Melanocyte of skin (primary cell): ENCODE measurements at places on chromosomes 11 and 22. TPM values are rescaled to one million over a fixed set of nuclear protein-coding genes. Genes with fewer than 3 reads are reported as not detected.

Gene TAF6L
- total RNA-seq = 25.1 and 31.0 TPM in 2 replicates

Gene CDC42BPG
- under 0.01 and 0.36 TPM in 2 replicates for total RNA-seq

Gene CDHR5
- total RNA-seq = not detected in 2 replicates

Gene GGTLC2
- total RNA-seq = not detected in 2 replicates

Gene NPTXR
- total RNA-seq = 0.36 and 0.69 TPM in 2 replicates

Gene PARVG
- 0.15 TPM in 1 of 2 replicates, not detected in the other for total RNA-seq

Gene DGAT2
- 1.5 and 2.4 TPM in 2 replicates for total RNA-seq

Gene HBB
- total RNA-seq = not detected in 2 replicates

Gene AQP11
- total RNA-seq = 2.0 and 4.3 TPM in 2 replicates

Gene AAMDC
- total RNA-seq = 11.9 and 14.7 TPM in 2 replicates

Gene ZNRD2
- 60.6 and 75.3 TPM in 2 replicates for total RNA-seq

Gene DENND6B
- 2.5 and 2.8 TPM in 2 replicates for total RNA-seq

Gene OR10D3
- not detected in 2 replicates for total RNA-seq

Gene PHF21B
- total RNA-seq = 2.2 TPM in 1 of 2 replicates, not detected in the other

Gene ANO5
- total RNA-seq = 10.3 and 13.3 TPM in 2 replicates

Gene OR8B2
- total RNA-seq = not detected in 2 replicates

Gene OR4C3
- total RNA-seq = not detected in 2 replicates

Gene OR8A1
- not detected in 2 replicates for total RNA-seq

Gene PNPLA3
- 17.2 and 32.3 TPM in 2 replicates for total RNA-seq

Gene TYR
- total RNA-seq = 1,352 and 1,855 TPM in 2 replicates

Gene CCDC81
- total RNA-seq = 0.34 and 0.73 TPM in 2 replicates

Gene EFCAB6
- total RNA-seq = 0.33 and 0.77 TPM in 2 replicates

Gene SCGB1D2
- not detected in 2 replicates for total RNA-seq

Gene HIRA
- total RNA-seq = 23.4 and 28.6 TPM in 2 replicates

Gene CCDC15
- total RNA-seq = 2.8 and 3.3 TPM in 2 replicates

Gene GRAMD1B
- 18.3 and 25.6 TPM in 2 replicates for total RNA-seq

Gene GLYATL1
- total RNA-seq = 0.15 and 0.33 TPM in 2 replicates

Gene ARHGAP20
- under 0.01 and 0.36 TPM in 2 replicates for total RNA-seq

Gene TTC36
- 0.77 TPM in 1 of 2 replicates, not detected in the other for total RNA-seq

Gene THY1
- 2.4 and 14.2 TPM in 2 replicates for total RNA-seq

Gene C22orf31
- total RNA-seq = not detected in 2 replicates

Gene TMEM191C
- total RNA-seq = 0.93 and 1.00 TPM in 2 replicates

Gene SOX10
- 265 and 296 TPM in 2 replicates for total RNA-seq

Gene SERPIND1
- not detected in 2 replicates for total RNA-seq

Gene CCDC73
- under 0.01 TPM in 1 of 2 replicates, not detected in the other for total RNA-seq

Gene PHETA2
- 4.5 and 9.1 TPM in 2 replicates for total RNA-seq

Gene TRPC6
- total RNA-seq = not detected in 2 replicates

Gene ELP4
- 17.6 and 27.5 TPM in 2 replicates for total RNA-seq

Gene APOA4
- total RNA-seq = not detected in 2 replicates

Gene RAG1
- total RNA-seq = 0.62 and 1.00 TPM in 2 replicates

Gene APOL4
- not detected in 2 replicates for total RNA-seq

Gene PIWIL4
- total RNA-seq = 0.73 and 1.0 TPM in 2 replicates

Gene TPCN2
- 132 and 144 TPM in 2 replicates for total RNA-seq

Gene FDXACB1
- total RNA-seq = 5.7 and 6.0 TPM in 2 replicates

Gene TYMP
- 138 and 352 TPM in 2 replicates for total RNA-seq

Gene ART1
- total RNA-seq = not detected in 2 replicates

Gene GNAZ
- total RNA-seq = 2.4 and 3.6 TPM in 2 replicates

Gene OR5B21
- 0.31 TPM in 1 of 2 replicates, not detected in the other for total RNA-seq

Gene BIK
- total RNA-seq = 0.69 TPM in 1 of 2 replicates, not detected in the other

Gene KCNK4
- 0.34 TPM in 1 of 2 replicates, not detected in the other for total RNA-seq

Gene TMPRSS13
- total RNA-seq = 2.0 TPM in 1 of 2 replicates, not detected in the other

Gene FIBIN
- total RNA-seq = 0.36 TPM in 1 of 2 replicates, not detected in the other

Gene LYVE1
- not detected in 2 replicates for total RNA-seq
